ENCODE measurements at places on chromosomes 1 and 21. TPM values are rescaled to one million over a fixed set of nuclear protein-coding genes. Genes with fewer than 3 reads are reported as not detected.

The HEYL gene
- polyA plus RNA-seq: 7.2 TPM

The PCSK9 gene
- polyA plus RNA-seq: 0.09 TPM

The RIMS3 gene
- polyA plus RNA-seq: 4.0 TPM

The ITGB3BP gene
- polyA plus RNA-seq: 10.9 TPM

The CXADR gene
- 4.8 TPM for polyA plus RNA-seq

The TTC22 gene
- polyA plus RNA-seq: 1.0 TPM

The FCGR2B gene
- polyA plus RNA-seq: 25.3 TPM

The AXDND1 gene
- polyA plus RNA-seq: 0.20 TPM

- DNase-seq: no peak
These were observed 49.6 kb downstream of the WDR64 start for GRCh38 chr1:241701483-241702295.

- no peak for DNase-seq
These were observed 1.3 kb downstream of the KMO start for GRCh38 chr1:241533326-241534115.

DNA sequence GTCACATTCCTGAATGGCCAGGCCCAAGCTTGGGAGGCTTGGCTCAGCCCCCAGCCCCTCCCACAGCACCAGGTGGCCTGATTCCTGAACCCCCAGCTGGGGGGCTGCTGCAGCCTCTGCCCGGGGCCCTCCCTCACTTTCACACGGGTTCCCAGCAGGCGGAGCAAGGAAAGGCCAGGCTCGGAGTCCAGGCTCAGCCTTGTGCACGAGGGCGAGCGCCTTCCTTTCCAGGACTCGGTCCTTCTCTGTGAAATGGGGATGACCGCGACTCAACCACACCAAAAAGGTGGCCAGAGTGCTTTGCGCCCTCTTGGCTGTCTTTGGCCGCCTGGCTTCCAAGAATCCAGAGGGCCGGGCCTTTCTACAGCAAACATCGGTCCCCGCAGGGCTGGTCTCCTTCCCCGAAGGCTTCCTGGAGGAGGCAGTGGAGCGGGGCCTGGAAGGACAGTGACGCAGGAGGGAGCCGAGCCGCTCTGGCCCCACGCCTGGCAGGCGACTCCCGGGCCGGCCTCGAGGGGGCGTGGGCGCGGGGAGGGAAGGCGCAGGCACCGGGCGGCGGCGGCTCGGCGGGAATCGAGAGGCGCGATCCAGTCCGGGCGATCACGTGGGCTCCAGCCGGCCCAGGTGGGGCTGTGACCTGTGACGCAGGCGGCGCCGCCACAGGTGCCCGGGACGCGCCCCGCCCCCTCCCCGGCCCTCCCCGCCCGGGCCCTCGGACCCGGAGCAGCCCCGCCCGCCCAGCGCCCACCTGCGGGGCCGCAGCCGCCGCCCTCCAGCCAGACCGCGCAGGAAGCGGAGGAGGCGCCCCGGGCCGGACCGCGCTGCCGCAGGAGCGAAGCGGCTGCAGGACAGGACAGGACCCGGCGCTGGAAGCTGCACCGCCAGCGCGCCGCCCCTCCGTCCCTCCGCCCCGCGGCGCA lies at the start of gene ARHGEF16:
Gene ARHGEF16, plus strand, starts transcription at position 775 of the 920 bp plus-strand sequence. CDS start 8,420 bp downstream, outside the sequence.
- no peak for DNase-seq

GRCh38 chr1:219120624-219121544 lies 52.8 kb upstream of the LYPLAL1 start:
- peak; percentile 78 for DNase-seq

DNA sequence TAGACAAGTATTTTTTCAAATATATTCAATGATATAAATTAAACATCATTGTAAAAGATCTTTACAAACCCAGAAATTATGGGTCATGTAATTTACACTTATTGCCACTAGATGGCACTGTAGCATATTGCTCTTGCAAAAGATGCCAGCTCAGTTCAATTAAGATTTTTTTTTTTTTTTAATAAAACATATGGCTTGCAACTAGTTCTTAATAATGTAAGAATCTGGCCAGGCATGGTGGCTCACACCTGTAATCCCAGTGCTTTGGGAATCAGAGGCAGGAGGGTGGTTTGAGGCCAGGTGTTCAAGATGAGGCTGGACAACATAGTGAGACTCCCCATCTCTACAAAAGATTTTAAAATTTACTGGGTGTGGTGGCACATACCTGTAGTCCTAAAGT lies 49.4 kb upstream of the DESI2 start:
- no peak for DNase-seq

- DNase-seq: no peak
These were observed 4.0 kb downstream of the CD247 start for GRCh38 chr1:167514288-167514687.

DNA sequence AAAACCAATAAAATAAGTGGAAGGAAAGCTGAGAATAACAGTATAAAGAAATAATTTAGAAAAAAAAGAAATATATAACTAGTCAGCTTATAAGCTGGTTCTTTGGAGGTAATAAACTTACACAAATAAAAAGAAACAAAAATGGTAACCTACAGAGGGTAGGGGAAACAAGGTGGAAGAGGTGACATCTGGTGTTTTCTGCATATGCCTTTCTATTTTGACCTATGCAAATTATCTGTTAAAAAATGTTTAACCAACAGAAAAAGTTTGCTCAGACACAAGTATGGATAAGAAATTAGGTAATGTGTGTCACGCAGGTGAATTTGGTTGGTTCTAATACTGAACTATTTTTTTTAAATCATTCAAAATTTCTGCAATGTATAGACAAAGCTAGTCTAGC lies 53.6 kb upstream of the DMRTA2 start:
- no peak for DNase-seq

- DNase-seq: no peak
These were observed 158.6 kb downstream of the MIS18A start for GRCh38 chr21:32120230-32120629.

DNA sequence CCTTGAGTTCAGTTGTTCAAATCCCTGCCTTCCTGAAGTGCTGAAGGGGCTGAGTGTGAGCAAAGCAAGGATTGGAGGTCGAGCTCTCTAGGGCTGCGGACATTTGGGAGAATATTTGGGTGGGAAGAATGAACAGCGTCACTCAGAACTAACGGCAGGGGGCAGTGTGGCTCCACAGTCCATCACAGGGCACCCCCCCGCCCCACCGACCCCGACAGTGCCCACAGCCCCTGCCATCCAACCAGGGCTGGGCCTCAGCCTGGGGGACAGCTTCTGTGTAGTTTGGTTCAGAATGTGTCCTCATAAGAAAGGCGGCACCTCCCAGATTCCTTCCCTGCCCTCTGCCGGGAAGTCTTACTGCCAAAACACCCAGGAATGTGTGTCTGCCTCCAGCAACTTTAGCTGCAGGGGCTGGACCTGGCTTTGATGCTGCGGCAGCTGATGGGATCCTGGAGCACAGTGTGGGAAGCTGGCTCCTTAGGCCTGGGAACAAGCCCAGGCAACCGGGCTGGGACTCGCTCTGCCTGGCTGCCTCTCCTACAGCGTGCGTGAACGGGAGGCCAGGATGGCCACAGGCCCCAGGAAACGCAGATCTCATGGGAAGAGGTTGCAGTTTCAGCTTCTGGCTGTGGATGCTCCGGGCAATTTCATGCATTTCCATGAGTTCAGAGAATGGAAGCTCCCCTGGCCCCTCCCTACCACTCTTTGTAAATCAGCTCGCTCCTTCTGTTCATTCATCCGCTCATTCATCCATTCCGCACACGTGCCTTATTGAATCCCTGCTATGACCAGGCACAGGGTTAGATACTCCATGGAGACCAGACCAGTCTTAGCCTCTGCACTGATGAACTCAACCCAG lies 104.9 kb upstream of the TMPRSS2 start:
- DNase-seq: no peak

- no peak for DNase-seq
These were observed 977.2 kb downstream of the AMY1C start for GRCh38 chr1:104726917-104727316.

DNA sequence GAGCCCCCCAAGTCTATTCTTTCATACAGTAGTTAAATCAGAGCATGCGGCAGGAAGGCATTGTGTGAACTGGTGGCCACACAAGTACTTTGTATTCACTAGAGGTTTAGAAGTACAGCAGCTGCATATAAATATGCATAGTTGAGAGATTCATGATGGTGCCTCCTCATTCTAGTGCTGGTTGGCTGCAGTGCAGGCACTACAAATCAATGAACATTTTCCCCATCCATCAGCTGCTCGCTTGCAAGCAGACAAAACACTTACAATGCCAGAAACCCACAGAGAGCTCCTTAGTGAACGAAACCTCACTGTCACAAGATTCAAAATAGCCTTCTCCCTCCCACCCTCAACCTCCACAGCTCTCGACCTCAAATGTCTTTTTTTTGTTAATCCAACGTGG lies 726.2 kb downstream of the USP25 start:
- no peak for DNase-seq

GRCh38 chr1:118110580-118110979 lies 74.4 kb downstream of the SPAG17 start:
- DNase-seq: no peak

- DNase-seq: no peak
These were observed 11.6 kb upstream of the ELAVL4 start for GRCh38 chr1:50097021-50097679.

- no peak for DNase-seq
These were observed 12.4 kb downstream of the UBXN11 start for GRCh38 chr1:26293911-26294463.

DNA sequence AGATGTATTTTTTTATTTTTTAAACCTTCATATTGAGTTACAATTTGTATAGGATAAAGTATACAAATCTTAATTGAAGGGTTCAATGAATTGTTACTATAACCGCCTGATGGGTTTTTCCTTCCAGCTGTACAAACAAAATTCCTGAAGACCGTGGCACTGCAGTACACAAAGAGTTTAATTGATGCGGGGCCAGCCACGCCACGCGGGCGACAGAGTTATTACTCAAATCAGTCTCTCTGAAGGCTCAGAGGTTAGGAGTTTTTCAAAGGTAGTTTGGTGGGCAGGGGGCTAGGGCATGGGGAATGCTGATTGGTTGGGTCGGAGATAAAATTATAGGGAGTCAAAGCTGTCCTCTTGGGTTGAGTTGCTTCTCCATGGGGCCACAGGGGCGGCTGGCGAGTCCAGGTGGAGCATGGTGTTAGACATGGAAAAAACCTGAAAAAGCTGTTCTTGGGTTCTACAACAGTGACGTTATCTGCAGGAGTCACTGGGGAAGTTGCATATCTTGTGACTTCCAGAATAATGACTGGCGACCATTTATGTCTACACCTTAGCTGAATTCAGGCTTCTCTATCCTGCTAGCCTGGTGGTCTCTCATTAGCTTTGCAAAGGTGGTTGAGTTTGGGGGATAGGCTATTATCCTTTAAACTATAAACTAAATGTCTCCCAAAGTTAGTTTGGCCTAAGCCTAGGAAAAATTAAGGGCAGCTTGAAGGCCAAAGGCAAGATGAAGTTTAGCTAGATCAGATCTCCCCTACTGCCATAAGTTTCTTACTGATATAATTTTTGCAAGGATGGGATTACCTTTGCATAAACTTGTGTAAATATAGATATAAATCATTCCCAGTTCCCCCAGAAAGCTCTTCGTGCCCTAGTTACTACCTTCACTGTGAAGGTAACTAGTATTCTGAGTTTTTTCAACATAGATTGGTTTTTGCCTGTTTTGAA lies 13.0 kb upstream of the TMEM9 start:
- DNase-seq: no peak

- DNase-seq: no peak
These were observed 286.7 kb downstream of the BACH1 start for GRCh38 chr21:29585462-29585861.

DNA sequence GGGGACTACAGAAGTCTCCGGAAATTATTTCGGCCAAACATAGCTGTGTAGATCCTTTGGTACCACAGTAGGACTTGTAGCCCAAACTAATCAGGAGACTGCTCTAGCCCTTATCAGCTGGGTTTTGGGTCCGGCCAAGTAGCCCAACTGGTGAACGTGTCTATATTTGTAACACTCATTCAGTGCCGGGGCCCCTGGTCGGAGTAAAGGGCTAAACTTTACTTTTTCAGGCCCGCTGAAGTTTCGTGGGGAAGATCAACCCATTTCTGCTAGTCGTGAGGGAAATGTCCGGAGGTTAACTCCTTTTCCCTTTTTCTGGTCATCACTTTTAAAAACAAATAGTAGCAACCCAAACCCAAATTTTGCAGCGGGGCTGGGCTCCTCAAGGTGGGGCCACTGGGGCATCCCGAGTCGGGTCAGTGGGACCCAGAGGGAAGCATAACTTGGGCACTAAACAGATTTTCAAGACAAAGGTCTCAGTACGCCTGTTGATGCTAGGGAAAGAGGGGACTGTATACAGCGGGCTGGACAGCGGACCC lies 1.7 kb downstream of the LHX9 start:
- DNase-seq: no peak

GRCh38 chr21:36347962-36348328 lies 27.9 kb downstream of the MORC3 start:
- DNase-seq: no peak

GRCh38 chr1:85649591-85649990 lies 58.6 kb downstream of the ZNHIT6 start:
- no peak for DNase-seq

DNA sequence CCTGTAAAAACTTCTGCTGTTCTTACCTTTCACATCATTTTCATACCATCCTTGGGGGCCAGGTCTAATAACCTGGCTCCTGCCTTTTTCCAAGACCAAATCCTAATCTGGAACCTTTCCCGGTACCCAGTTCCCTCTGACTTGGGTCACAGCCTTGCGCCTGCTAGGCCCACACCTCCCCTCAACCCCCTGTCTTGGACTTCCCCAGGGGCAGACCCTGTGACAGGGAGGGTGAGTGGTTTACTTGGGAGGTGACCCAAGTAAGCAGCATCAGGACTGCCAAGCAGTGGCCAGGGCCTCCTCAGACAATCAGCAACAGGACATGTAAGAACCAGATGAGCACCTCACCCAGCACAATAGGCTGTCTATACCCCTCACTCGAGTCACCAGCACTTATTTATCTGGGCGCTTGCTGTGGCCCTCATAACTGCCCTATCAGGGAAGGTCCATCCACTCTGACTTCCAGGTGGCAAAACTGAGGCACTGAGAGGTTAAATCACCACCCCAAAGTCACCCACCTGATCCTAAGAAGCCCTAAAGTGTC lies 124.7 kb downstream of the MATN1 start:
- no peak for DNase-seq

- no peak for DNase-seq
These were observed 482.4 kb downstream of the NPHP4 start for GRCh38 chr1:5509664-5510452.

DNA sequence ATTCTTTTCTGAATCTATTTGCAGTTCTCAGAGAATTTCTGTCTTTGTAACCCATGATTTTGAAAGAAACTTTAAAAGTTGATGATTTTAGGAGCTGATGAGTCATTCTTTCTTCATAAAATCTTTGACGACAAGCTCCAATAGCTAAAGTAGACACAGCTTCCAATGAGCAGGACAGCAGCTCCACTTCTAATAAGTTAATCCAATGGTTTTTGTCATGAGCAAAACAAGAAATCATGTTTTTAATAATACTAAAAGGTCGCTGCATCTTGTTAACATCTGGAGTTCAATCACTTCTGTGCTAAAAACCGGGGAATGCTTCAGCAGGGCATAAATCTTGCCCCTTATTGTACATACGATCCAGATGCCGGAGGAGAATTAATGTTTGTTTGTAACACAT lies 48.9 kb upstream of the GORAB start:
- DNase-seq: no peak

DNA sequence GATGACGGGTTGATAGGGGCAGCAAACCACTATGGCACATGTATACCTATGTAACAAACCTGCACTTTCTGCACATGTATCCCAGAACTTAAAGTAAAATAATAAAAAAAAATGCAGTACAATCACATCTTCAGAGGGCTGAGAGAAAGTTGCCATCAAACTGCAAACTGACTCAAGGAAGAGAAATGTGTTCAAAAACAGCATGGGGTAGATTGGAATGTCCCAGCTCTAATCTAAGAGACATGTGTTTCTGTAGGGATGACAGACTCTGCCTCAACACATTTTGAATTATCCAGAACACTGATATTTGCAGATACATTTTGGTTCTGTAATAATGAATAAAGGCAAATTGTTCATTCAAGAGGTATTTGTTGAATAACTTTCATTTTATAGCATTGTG lies 171.2 kb upstream of the RUNX1 start:
- DNase-seq: no peak
